Endothelial cell (in vitro differentiated cells): ENCODE measurements at places on chromosomes 11 and 22. TPM values are rescaled to one million over a fixed set of nuclear protein-coding genes. Genes with fewer than 3 reads are reported as not detected.

GRCh38 chr11:122038543-122038942, 77.5 kb downstream of the BLID start:
- H3K27ac ChIP-seq: no peak overlapping the region
- DNase-seq: no peak
- H3K36me3 ChIP-seq: no peaks in the 10 kb centered on the region
- H3K4me3 ChIP-seq: no peak overlapping the region
- no peaks in the 10 kb centered on the region for H3K27me3 ChIP-seq
- H3K4me1 ChIP-seq: peaks cover 9% of the 10 kb centered on the region

DNA sequence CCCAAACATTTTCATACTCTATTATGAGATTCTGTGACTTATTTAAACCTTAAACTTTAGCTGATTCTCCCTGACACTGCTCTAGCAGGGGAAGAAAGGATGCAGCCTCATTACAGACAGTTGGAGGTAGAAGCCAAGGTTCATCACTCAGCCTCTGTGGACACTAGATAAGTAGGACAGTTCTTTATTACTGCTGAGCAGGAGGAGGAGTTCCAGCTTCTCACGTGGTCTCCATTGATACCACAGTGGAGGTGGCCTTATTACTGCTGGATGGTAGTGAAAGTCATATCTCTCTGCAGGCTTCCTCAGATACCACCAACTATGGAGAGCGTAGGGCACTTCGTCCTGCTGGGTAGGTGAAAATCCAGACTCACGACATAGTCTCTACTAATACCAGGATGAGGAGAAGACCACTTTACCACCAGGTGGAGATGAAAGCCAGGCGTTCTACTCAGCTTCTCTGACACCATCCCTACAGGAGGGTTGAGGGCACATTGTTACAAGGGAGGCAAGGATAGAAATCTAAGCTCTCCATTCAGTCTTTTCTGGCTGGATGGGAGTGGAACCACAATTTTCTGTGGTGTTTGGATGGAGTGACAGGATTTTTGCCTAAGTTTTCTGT, 13.1 kb upstream of the ANGPTL5 start:
- H3K4me3 ChIP-seq: no peak overlapping the region
- H3K27ac ChIP-seq: no peak overlapping the region
- no peaks in the 10 kb centered on the region for H3K36me3 ChIP-seq

DNA sequence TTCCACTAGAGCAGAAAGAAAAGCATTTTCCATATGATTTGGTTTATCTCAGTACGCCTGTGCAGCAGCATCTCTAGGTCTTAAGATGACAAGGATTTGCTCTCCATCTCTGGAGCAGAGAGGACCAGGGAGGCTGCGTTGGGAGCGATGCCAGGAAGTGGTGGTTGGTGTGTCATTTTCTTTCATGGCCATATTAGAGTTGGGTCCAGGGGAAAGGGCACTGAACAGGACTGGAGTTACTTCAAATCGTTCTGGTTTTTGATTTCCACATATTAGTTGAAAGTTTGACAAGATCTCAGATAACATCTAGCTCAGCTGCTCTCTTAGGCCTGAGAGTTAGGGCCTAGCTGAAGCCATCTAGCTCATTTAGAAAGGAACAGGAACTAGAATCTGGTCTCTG, 157.7 kb downstream of the ADAMTS15 start:
- peaks cover 5% of the 10 kb centered on the region for H3K27me3 ChIP-seq
- H3K4me3 ChIP-seq: no peak overlapping the region
- peaks cover 3% of the 10 kb centered on the region for H3K4me1 ChIP-seq
- no peaks in the 10 kb centered on the region for H3K36me3 ChIP-seq
- no peak for DNase-seq

DNA sequence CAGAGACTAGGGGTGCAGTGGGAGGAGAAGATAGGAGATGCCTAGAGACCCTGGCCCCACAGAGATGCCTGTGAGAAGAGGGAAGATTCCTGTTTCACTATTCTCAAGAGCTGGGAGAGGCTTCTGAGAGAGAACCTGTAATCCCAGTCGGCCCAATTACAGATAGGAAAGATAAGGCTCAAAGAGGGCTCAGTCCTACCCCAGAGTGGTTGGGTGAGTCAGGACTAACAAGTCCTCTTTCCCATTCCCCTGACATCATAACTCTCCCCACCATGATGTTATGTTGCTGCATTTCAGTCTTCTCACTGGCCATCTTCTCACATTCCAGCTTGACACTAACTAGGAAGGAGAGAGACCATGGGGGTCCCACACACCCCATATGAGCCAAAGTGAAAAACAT, 17.9 kb downstream of the ARHGEF12 start:
- peaks cover 22% of the 10 kb centered on the region for H3K4me1 ChIP-seq
- DNase-seq: no peak
- H3K27me3 ChIP-seq: peaks cover 4% of the 10 kb centered on the region
- peaks cover 14% of the 10 kb centered on the region for H3K36me3 ChIP-seq
- H3K27ac ChIP-seq: no peak overlapping the region

- H3K27ac ChIP-seq: no peak overlapping the region
- H3K4me1 ChIP-seq: no peaks in the 10 kb centered on the region
- H3K4me3 ChIP-seq: no peak overlapping the region
- no peaks in the 10 kb centered on the region for H3K36me3 ChIP-seq
- peak; percentile 75 for DNase-seq
- peaks cover 1% of the 10 kb centered on the region for H3K27me3 ChIP-seq
Observed at GRCh38 chr11:1837171-1838076, 1.4 kb upstream of the TNNI2 start.

DNA sequence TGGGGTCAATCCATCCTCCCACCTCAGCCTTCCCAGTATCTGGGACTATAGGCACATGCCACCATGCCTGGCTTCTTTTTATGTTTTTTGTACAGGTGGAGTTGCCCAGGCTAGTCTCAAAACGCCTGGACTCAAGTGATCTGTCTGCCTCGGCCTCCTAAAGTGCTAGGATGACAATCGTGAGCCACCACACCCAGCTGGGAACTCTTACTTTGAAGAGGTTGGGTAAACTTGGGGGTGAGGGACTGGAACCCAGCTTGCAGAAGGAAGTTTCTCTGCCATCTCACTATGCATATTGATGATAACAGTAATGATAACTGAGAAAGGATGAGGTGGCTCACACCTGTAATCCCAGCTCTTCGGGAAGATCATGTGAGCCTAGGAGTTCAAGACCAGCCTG, 35.9 kb downstream of the ACO2 start:
- H3K4me1 ChIP-seq: no peaks in the 10 kb centered on the region
- H3K4me3 ChIP-seq: no peak overlapping the region
- DNase-seq: no peak
- peaks cover 4% of the 10 kb centered on the region for H3K27me3 ChIP-seq

GRCh38 chr11:119337581-119338317, 2.9 kb downstream of the C1QTNF5 start:
- no peak for DNase-seq
- H3K36me3 ChIP-seq: no peaks in the 10 kb centered on the region
- peaks cover 43% of the 10 kb centered on the region for H3K4me1 ChIP-seq
- H3K4me3 ChIP-seq: no peak overlapping the region

DNA sequence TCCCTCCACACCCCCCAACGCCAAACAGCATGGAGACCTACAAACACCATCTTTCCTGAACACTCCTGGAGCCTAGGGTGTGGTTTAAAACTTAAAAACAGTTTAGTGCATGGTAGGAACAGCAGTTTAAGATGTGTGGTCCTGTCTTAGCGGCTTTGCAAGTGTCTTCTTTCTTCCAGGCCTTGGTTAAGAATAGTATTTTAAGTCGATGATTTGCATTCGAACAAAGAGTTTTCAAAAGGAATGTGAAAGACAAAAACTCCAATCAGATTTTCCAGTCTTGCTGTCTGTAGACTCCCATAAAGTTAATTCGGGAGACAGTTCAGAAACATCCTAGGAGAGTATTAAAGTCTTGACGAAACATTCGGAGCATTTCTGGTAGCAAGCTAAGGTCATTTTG, 3.7 kb downstream of the FGF4 start:
- H3K4me3 ChIP-seq: no peak overlapping the region
- DNase-seq: no peak
- no peaks in the 10 kb centered on the region for H3K4me1 ChIP-seq
- H3K27me3 ChIP-seq: peaks cover 5% of the 10 kb centered on the region
- H3K36me3 ChIP-seq: no peaks in the 10 kb centered on the region
- no peak overlapping the region for H3K27ac ChIP-seq

DNA sequence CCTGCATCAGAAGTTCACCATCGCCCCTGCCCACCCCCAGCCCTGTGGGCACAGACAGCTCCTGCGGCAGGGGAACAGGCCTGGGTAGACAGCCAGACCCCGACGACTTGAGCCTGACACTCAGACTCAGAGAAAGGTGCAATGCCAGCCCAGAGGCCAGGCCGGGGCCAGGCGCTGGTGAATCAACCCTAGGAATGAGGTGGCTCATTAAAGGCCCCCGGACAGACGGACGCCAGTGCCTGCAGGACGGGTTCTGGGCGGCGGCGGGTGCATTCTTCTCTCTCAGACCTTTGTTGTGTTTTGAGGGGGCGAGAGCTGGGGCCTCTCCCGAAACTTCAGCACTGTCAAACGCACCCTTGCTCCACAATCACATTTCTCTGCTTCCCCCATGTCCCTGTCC, 5.6 kb downstream of the OVOL1 start:
- no peak overlapping the region for H3K4me3 ChIP-seq
- no peak overlapping the region for H3K27ac ChIP-seq
- H3K36me3 ChIP-seq: peaks cover 4% of the 10 kb centered on the region
- peaks cover 11% of the 10 kb centered on the region for H3K27me3 ChIP-seq

Gene TBX10
- not detected for total RNA-seq

Gene MUC6
- total RNA-seq: not detected

Gene MPPED2
- 50.2 TPM for total RNA-seq

Gene CCDC85B
- total RNA-seq: 90.7 TPM

Gene MOGAT2
- not detected for total RNA-seq
